ENCODE measurements at places on chromosomes 7 and 10.

DNA sequence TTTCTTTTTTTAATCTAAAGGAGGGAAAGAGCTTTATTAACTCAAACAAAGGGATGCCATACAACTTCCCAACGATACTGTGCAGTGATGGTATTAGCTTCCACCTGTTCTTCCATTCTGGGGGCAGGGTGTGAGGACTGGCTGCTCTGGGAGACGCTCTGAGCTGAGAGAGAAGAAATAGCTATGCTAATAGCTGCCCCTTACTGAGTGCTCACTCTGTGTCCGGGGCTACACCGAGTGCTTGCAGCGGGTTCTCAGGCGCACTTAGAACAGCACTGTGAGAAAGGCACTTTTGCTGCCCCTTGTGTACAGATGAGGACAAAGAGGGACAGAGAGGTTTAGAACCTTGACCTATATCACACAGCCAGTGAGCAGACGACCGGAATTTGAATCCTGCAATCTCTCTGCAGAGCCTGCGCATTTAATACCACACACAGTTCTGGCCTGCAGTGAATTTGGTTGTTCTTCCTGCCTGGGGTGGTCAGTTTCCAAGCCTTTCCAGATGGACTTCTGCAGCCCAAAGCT lies 142.2 kb downstream of the PLPP4 start:
- no peak for DNase-seq

DNA sequence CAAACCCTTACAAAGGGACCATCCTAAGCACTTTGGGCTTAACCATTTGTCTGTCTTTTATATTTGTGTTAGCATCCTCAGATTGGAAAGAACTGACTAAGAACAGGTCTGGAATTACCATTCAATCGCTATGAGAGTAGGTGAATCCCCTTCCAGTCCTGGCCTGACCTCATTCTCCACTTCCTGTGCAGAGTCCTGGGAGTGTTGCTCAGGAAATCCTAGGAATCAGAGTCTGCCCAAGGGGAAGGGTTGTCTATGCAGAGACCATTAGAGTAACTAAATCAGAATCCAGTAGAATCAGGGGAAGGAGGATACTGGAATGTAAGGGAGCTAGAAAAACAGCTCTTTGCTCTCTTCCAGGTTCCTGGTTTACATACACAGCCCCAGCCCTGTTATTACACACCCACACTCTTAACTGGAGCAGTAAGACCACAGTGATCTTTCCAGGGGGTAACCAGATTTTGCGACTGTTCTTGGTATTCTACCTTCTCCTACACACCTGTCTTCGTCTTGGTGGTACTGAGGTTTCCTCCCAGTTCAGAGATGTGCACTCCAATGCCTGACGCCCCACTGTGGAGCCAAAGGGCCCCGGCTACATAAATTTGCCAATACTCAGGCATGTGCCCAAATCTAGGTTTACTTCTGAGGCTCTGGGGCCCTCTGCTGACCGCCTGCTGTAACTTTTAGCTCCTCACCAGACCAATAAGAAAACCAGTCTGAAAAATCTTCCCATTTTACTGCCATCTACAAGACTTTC lies 103.7 kb downstream of the RNF216 start:
- DNase-seq: peak; percentile 1

GRCh38 chr7:94813917-94814316 lies 93.5 kb upstream of the PPP1R9A start:
- no peak for DNase-seq

GRCh38 chr10:71210542-71210871 lies 1.9 kb upstream of the UNC5B start:
- DNase-seq: no peak
